ENCODE measurements at places on chromosomes 1 and 21.

GRCh38 chr1:65114322-65114721 lies 33.7 kb upstream of the AK4 start:
- no peak for DNase-seq

GRCh38 chr1:207172321-207172720 lies 68.3 kb downstream of the C4BPA start:
- DNase-seq: no peak

DNA sequence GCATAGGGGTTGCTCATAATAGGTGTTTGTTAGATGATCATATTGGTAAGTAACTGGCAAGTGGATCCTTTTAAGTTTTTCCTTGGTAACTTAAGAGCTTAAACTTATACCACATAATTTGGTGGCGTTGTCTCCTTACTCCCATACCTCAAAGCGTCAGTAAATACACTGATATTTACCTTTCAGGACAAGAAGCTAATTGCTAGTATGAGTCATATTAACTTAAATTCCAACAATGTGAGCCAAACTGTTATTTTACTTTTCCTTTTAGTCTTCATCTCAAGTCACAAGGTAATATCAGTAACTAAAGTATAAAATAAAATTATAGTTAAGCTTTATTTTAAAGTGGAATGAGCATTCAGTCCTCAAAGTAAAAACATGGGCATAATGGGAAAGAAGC lies 9.0 kb upstream of the SH3GLB1 start:
- no peak for DNase-seq

DNA sequence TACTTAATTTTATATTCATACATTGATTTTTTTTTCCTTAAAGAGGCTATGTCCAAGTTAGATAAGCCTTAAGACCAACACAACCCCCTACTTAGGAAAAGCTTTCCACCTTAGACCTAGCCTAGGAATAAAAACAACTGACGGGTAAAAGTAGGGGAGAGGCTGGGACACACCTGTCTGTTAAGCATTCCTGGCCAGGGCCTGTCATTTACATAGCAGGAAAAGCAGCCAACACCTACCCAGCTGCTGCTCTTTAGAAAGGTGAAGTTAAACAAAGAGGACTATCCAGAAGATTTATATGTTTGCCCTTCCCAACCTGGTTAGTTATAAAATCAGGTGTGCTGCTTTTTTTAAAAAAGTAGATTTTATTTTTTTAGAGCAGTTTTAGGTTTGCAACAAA lies 29.1 kb upstream of the SAMD13 start:
- no peak for DNase-seq

DNA sequence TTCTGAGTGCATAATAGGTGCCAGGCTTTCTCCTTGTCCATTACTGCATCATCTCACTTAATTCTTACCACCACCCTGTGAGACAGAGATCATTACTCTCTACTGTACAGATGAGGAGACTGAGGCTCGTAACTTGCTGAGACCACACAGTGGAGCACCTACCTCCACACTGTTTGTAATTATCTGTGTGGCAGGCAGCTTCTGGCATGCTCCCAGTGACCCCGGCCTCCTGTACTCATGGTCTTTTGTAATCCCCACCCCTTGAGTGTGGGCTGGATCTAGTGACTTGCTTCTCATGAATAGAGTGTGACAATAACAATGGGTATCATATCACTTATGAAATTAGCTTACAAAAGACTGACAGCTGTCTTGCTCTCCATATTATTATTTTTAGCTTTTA lies 407.3 kb downstream of the MATN1 start:
- no peak for DNase-seq

DNA sequence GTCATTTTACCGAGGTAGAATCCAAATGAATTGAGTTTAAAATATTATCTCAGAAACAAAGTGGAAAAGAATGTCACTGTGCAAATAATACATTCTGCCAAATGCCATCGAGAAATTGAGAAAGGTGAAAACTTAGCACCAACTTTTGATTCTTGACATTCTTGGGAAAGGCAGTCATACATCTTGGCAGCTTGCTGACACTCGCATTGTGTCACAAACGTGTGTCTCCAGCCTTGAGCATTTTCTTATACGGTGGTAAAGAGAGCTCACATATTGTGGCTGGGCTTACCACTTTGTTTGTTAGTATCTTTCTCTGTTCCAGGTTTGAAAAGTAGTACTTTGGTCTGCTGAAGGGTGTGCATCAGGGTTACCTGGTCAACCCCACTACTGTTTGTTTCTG lies 1456.1 kb downstream of the BRINP3 start:
- DNase-seq: no peak

- no peak for DNase-seq
These were observed 29.4 kb upstream of the STUM start for GRCh38 chr1:226519135-226519534.

GRCh38 chr1:243944429-243945160 lies 94.6 kb upstream of the AKT3 start:
- no peak for DNase-seq

DNA sequence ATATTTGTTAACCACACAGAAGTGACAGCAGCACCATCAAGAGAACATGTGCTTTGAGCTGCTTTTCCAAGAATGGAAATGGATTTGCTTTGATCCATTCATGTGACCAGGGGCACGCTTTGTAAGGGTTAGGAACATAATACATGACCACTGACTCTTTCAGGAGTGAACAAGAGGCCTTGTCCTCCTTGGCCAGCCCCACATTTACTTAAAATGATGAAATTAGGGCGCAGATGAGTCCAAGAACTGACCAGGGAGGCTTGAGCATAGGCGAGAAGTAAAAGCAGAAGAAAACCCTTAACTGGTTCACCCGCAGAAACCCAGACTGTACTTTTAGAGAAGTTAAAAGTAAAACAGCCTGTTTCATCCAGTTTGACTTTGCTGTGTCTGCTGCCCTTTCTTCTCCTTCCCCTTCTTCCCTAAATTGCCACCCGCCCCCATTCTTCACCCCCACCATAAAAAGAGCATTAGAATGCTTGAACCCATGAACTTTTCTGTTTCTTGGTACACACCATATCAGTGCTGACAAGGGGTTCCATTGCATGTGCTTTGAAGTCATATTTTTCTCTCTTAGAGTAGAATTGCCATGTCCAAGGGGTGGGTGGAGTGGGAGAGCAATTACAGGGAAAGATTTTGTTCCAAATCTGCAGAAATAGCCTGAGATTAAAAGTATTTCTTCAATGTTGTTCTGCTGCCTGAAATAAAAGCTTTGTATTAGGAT lies 2.6 kb upstream of the GLUL start:
- DNase-seq: no peak

- DNase-seq: no peak
These were observed 59.8 kb downstream of the CAPN2 start for GRCh38 chr1:223771814-223772770.

DNA sequence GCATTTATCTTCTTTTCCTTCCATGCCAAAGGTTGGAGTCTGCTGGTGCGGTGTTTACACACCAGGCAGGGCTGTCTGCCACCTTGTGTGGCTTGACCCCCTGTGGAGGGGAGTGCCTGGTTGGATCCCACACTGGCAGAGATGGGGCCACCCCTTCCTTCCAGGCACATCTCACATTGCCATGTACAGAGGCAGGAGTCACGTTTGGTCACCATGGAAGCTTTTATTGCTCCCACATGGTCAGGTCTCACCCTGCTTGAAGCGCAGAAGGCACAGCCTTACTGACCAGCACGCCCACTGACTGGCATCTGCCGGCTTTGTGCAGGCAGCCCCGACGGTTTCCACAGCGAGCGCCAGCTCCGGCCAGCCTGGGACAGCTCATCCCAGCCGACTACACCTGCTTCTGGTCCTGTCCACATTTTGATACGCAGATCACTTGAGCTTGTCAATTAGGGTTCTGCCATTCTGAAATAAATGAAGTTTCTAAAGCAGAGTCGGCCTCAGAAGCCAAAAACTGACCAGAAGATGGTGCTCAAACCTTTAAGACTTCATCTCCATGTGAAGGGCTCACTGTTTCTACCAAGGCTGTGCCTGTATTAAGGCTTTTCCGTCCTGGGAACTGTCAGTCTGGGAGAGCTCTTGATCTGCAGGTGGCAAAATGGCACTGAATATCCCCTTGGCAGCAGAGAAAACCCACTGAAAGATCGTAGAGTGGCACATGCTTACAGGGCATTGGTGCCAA lies 35.6 kb upstream of the EPHA8 start:
- DNase-seq: peak; percentile 49

DNA sequence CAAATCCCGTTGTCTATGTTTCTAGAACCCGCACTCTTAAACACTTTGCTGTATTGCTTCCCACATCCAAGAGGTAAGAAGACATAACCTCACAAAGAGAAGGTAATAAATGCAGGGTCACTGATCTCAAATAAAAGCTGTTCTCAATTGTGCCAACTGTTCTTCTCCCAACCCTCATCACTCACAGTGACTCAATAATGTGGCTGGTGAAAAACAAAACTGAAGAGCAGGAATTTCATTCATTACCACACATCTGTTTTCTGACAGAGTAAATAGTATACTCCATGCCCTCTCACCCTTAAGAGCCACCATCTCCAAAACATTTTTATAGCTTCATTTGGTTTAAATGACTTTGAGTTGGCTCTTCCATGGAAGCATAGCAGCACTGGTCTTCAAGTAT lies 6.2 kb upstream of the ERICH3 start:
- no peak for DNase-seq

DNA sequence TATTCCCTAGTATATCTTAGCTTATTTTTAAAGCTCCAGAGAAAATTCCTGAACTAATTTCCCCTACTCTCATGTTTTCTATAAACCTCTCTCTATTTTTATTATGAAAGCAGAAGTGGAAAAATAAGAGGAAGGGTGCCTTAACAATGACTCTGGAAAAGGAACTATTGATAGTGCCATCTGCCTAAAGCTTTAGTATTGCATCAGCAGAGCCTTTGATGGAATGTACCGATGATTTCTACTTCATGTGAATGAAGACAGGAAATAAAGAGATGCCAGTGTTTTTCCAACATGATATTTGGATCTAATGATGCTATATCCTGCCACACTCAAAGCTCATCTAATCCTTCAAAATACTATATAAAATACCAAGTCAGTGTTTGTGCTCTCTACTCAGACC lies 35.1 kb downstream of the TNFSF18 start:
- DNase-seq: no peak

GRCh38 chr1:219965285-219966070 lies 37.1 kb upstream of the SLC30A10 start:
- no peak for DNase-seq

DNA sequence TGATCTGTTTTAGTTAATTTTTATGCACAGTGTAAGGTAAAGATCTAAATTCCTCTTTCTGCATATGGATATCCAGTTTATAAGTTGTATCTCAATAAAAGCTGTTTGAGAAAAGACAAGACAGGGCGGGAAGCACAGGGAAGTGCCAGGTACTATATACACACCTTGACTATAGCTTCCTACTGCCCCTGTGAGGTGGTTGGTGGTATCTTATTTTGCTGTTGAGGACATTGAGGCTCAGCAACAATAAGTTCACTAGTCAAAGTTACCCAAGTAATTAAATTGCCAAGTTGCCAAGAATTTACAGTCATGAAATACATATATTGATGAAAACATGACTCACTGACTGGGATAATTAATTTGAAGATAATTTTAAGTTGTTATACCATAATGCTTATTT lies 109.1 kb downstream of the CD247 start:
- DNase-seq: no peak

DNA sequence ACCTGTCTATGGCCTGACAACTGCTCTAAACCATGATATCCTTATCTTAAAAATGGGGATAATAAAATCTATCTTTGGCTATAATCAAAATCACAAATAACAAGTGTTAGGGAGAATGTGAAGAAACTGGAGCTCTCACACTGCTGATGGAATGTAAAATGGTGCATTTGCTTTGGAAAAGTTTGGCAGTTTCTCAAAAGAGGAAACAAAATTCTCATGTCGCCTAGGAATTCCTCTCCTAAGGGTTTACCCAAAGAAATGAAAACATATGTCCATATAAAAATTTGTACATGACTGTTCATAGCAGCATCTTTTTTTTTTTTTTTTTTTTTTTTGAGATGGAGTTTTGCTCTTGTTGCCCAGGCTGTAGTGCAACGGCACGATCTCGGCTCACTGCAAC lies 64.3 kb downstream of the ZNF281 start:
- no peak for DNase-seq

DNA sequence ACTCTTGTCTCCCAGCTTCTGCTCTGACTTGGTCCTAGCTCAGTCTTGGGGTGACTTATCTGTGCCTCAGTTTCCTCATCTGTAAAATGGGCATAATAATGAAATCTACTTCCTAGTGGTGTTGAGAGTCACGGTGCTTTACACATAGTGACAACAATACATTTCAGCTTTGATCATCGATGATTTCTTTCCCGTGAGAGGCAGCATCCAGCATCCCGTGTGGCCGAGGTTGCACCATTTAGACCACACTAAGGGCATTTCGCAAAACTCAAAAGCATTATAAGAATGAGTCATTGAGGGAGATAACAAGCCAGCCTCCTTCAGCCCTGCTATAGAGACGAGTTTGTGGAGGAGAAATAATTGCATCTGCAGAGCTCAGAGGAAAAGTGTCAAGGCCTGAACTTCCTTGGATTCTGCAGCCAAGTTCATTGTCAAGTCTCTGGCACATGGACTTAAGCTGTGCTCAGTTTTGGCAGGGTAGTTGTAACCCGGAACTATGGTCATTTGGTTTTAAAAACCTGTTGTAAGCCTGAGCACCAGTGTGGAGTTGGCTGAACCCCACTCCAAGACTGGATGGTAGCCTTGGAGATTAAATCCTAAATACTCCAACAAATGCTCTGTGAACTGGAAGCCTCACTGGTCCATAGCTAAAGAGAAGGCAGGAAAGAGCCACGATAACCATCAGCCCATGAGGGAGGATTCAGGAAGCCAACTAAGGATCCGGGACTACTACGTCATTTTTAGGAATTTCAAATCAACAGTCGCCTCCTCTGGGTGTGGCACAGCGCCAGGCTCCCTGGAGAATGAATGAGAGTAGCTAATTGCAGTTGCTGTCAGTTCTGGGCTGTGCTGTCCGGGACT lies 64.2 kb downstream of the TCP10L start:
- no peak for DNase-seq

DNA sequence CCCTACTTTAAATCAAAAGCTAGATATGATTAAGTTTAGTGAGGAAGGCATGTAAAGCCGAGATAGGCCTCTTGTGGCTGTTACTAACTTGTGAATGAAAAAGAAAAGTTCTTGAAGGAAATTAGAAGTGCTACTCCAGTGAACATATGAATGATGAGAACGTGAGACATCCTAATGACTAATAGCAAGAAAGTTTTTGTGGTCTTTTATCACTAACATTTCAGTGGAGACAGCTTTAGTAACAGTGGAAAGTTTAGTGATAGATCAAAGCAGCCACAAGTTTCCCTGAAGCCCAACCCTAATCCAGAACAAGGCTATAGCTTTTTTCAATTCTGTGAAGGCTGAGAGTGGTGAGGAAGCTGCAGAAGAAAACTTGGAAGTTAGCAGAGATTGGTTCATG lies 73.6 kb upstream of the LRRC8B start:
- no peak for DNase-seq
